ENCODE measurements at places on chromosomes 3 and 15.

DNA sequence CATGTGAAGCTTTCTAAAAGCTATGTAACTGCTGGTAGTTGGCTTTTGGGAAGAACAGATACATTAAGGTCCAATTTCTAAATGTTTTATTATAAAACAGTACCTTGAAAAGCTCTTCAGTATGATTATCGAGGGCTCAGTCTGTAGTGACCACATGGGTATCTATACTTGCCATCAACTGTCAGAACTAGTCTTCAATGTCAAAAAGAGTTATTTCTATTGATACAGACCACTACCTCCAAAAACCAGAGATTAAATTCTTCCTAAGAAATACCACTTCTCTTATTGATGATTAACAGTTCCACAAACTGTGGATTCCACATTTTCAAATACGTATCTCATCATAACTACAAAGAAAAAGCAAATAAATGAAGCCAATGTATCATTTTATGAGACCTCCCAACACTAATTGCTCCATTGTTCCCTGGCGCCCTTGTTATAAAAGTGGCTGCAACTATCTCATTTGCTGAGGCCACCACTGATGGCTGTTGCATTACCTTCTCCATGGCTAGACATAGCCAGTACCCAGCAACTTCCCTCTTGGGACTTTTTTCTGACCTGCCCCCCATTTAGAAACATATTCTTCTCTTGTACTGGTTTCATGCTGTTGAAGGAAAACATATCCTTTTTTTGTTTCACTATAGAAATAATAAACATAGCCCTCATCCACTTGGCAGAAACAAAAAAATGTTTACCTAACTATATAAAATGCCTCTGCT, 33.9 kb upstream of the MBNL1 start:
- no peak for DNase-seq

GRCh38 chr3:157916672-157917071, 189.5 kb downstream of the SHOX2 start:
- DNase-seq = peak; percentile 1

DNA sequence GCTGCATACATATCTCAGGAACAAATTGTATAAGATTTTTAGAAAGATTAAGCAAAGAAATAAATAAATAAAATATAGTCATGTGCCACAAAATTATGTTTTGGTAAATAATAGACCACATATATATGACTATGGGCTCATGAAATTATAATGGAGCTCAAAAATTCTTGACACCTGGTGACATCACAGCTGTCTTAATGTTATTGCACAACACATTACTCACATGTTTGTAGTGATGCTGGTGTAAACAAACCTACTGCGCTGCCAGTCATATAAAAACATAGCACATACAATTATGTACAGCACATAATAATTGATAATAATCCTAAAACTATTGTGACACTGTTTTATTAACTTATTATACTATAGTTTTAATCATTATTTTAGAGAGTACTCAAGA, 1159.1 kb downstream of the SI start:
- no peak for DNase-seq

GRCh38 chr15:87564681-87565080, 691.9 kb downstream of the NTRK3 start:
- no peak for DNase-seq

GRCh38 chr3:106823701-106824100, 553.5 kb upstream of the CCDC54 start:
- no peak for DNase-seq

GRCh38 chr3:72702997-72703396, 145.2 kb downstream of the SHQ1 start:
- no peak for DNase-seq

GRCh38 chr3:20185331-20185678, 701 bp downstream of the SGO1 start:
- no peak for DNase-seq

DNA sequence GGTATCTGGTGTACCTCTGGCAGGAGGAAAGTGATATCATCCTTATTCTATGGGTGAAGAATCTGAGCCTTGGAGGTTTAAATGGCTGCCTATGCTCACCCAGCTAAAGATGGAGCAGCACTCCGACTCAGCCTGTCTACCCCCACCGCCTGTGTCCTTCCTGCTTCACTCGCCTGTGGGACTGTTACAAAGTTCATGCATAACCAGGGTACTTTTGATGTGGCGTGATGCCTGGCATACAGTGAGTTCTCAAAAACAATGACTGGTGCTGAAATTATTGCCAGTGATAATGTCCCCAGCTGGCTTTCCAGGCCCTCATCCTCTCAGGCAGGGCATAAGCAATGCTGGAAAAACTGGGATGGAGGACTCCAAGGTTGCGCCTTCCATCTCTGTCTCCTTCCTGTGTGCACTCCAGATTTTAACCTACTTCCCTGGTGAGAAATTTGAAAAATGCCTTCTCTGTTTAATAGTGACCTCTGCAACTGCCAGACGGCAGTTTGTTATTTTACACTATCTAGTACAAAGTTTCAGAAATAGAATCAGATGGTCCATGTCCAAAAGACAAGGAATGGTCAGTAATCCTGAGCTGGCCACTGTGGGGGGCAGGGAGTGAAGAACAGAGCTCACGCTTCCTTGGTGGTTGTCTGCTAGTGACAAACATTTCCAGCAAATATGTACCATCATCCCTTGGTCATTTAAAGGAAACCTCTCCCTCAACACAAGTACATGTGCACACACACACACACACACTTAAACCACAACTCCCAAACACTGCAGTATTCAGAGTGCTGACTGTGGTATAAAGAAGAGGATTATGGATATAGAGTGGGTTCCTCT, 86.5 kb upstream of the NMNAT3 start:
- no peak for DNase-seq

DNA sequence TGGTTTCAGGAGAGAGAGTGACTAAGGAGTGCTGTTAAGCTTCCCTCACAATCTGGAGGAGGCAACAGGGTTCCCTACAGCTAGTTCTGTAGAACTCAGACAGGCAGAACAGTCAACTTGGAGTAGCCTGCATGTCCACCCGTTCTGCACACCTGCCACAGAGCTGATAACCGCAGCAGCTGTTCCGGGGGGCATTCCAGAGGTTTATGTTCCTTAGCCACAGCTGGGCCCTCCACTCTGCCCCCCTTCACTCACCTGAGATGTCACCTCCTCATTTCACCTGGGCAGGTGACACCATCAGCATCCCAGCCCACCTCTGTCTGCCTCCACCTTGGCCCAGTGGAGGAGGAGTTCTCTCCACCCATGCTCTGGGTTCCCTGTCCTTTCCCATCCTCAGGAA, 22.6 kb downstream of the XYLB start:
- no peak for DNase-seq

DNA sequence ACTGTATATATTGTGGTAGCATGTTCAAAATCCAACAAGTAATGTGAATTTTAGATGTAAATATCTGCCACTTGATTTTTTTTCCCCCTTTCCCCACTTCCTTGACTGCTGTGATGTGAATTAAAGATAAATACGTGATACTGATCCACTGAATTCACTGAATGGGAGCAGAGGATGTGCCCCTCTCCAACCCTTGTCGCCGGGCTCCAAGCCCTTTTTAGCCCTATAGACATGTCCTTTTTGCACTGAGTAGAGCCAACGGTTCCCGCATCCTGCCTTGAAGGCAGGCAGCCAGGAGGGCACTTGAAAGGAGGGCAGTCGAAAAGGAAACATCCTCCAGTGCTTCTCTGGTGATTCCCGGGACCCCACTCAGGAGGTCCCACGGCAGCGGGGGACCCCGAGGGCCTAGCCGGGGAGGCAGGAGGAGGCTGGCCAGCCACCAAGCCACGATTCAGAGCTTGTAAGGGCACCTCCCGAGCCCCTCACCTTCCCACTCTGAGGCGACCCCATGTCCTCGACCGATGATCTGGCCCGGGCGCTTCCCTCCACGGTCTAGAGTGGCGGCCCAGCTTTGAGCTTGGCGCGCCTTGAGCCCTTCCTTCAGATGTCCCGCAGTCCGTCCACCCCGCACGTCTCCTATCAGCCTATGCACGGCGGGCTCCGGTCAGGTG, 901 bp upstream of the MANF start:
- no peak for DNase-seq

GRCh38 chr3:175898194-175898593, 1039.1 kb downstream of the NAALADL2 start:
- DNase-seq = no peak

- no peak for DNase-seq
Measured at GRCh38 chr15:56252386-56252785, 8.7 kb upstream of the RFX7 start.

- DNase-seq = no peak
Measured at GRCh38 chr3:194816748-194817591, 131.3 kb downstream of the FAM43A start.

- DNase-seq = no peak
Measured at GRCh38 chr3:59753808-59754450, 704.1 kb upstream of the CFAP20DC start.

DNA sequence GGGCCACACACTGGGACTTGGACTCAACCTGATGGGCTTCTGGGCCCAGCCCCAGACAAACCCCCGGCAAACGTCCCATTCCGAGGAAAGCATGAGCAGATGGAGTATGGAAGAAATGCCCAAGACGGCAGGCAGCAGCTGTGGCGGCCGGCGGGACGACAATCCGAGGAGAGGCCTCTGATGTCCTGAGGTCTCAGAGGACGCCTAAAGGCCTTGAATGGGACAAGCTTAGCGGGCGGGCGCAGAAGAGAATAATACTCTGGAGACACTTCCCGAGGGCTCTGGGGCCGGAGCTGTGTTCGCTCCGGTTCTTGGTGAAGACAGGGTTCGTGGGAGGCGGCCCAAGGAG, 482 bp upstream of the OGG1 start:
- DNase-seq = no peak

Data from RWPE1 (cell line).